ENCODE measurements at places on chromosomes 3 and 15.

- DNase-seq, result no peak
Observed at GRCh38 chr3:42714171-42714852, 11.7 kb upstream of the HHATL start.

- no peak for DNase-seq
Observed at GRCh38 chr3:129605203-129605921, 1.1 kb downstream of the PLXND1 start.

GRCh38 chr15:57591237-57591821 lies 375 bp upstream of the MYZAP start:
- DNase-seq, result no peak

DNA sequence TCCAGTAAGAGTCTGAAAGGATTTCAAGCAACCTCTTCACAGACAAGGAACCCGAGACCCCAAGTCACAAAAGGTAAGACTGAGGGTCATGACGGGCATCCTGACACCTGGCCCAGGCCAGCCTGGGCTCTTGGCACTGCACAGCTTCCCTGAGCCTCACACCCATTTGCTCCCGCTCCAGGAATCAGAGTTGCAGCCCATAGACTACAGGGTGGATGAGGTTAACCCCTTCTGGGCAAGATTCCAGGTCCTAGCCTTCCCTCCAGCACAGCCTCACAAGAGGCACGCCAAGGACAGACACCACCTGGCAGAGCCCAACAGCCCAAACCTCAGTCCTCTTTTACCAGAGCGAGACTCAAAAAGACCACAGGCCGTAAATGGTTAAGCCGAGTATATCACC lies 36.2 kb downstream of the RBPMS2 start:
- no peak for DNase-seq

DNA sequence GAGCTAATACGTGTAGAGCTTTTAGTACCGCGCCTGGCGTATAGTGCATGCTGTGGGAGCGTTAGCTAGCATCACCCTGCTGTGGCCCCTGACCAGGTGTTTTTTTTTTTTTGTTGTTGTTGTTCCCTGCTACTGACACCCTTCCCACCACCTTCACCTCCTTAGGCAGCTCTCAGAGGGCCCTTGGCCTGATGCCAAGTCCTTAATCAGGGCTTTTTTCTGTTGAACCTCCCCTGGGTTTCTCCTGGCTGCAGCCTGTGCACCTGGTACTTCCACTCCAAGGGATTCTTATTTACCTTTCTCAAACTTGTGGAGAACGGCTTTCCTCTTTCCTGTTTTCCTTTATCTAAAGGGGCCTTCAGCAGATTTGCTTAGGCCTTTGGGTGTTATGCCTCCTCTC lies 53.3 kb downstream of the SLC7A14 start:
- no peak for DNase-seq

GRCh38 chr3:160154596-160154995 lies 70.6 kb upstream of the C3orf80 start:
- no peak for DNase-seq

- no peak for DNase-seq
Observed at GRCh38 chr3:123401836-123402530, 46.9 kb downstream of the ADCY5 start.

Measured in activated T-cell treated with anti-CD3 and anti-CD28 coated beads for 4 hours (primary cell).